ENCODE measurements at places on chromosomes 7 and 10.
A peak's percentile ranks its signal among the peaks of the same experiment; 100 is the strongest.

- DNase-seq, result peak; percentile 57
Measured at GRCh38 chr7:95687759-95688343, 84.5 kb upstream of the DYNC1I1 start.

GRCh38 chr7:11203683-11204082 is 230.0 kb downstream of the PHF14 start:
- DNase-seq, result no peak

DNA sequence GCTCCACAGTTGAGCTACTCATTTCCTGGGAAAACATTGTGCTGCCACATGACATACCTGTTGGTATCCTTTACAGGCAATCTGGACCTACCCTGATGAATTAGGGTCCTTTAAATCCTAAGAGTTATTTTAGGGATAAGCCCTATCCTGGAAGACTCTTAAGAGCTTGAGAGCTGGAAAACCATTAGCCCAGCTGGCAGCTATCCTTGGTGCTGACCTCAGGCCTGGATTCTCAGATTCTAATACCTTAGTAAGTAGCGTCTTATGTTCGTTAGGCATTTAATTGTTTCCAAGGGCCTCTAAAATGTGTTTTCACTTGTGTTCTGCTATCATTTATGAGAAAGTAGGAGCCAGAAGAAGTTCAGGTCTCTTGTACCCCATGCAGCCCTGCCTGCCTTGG is 93.0 kb upstream of the SORCS3 start:
- peak; percentile 71 for DNase-seq

DNA sequence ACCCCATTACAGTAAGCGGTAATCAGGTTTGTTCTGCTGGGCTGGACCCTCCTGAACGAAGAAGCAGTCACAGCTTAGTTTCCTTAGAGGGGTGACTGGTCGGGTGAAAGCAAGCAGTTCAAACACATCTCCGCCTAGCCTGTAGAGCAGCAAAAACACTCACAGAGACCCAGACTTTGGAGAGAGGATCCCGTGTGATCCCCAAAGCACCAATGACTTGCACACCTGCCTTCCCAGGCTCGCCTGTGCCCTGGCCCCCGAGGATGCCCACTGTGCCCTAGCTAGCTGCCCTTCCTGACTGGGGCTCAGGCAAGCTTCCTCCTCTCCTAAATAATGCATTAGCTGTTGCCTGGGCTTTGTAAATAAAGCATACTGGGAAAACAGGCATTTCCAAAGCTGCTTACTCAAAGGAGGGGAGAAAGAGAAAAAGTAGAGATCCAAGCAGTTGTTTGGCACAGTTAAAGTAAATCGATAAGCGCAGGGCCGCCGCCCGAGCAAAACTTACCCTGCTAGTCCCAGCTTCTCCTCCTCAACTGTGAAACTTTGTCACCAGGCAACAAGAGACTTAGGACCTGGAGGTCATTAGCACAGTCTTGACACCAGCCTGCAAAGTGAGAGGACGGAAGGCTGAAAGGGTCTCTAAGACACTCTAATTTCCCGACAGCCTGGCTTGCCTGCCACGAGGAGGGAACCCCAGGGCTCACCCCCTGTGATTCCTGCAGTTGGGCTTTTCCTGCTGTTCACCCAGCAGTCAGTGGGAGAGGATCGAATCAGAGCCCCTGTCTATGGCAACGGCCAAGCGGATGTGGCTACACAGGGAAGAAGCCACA is 4.8 kb downstream of the LRRC18 start:
- DNase-seq, result peak; percentile 15

DNA sequence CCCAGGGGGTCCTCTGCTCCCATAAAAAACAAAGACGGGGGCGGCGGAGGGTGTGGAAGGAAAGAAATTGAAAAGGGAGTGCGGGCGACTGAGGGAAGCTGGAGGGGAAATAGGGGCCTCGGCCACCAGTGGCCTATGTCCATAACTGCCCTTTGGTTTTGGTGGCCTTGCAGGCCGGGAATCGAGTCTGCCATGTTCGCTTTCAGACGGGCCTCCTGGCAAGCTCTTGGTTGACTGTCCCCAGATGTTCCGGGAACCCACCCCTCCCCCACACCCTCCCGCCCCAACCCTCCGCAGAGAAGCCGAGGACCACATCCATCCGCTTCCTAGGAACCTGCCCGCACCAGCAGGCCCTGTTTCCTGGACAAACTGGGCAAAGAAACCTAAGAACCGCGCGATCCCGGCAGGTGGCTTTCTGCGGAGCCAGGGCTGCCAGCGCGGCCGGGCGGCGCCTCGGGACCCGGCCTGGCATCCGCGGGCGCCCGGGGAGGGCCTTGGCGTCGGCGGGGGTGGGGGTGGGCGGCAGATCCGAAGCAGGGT is 20.0 kb upstream of the GATA3 start:
- DNase-seq, result peak; percentile 39

- no peak for DNase-seq
Measured at GRCh38 chr10:96714031-96714590, 6.2 kb downstream of the PIK3AP1 start.

DNA sequence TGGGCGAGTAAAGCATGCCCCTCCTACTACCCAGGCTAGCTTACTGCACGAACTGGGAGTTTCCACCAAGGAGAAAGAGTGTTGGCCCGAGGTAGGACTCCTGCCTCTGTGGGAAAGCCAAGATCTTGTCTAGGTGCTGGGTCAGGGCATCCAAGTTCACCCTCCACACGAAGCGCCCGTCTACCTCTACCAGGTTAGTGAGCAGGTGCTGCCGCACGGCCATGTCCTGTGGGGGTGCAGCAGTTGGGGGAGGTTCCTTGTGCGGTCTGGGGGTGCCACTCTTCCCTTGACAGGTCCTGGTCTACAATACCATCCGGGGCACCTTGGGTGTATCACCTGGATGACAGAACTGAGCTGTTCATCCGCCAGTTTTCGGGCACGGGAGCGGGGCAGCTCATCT is 1.7 kb downstream of the ABHD11 start:
- no peak for DNase-seq

DNA sequence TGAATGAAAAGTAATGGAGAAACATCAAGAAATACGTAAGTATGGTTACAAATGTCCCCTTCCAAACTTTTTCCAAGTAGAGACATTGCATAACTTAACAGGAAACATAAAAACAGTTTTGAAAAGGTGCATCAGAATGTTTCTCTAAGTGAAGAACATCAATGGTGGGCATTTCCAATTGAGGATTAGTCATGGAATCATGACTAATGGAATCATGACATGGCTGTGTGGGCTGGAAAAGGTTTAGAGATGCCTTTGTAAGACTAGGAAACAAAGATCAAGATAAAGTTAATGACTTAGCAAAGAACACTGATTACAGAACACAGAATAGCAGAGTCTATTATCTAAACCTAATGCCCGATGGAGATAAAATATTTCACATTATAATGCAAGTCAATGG is 272.0 kb downstream of the HPSE2 start:
- DNase-seq, result no peak

- peak; percentile 55 for DNase-seq
Measured at GRCh38 chr7:1458683-1459511, at the start of gene MICALL2. MICALL2 (minus strand) TSS chr7:1459470; CDS start chr7:1459326, 144 bp downstream.

DNA sequence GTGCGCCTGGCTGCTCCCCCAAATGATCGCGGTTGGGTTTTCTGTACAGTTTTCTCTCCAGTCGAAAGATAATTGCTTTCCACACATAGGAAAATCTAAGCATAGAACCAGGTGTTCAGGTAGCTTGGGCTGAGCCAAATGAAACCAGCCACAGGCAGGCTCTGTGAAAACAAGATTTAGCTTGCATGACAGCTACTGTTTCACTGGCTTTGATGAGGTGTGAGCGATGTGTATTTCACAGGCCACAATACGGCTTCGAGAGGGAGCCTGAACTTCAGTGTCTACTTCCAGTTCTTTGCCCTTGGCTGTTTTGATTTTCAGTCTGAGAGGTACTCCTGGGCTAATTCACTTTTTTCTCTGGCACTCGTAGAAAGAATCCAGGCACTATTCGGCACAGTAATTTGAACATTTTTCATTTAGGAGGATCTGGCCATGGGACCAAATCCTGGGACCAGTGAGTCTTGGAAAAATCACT is 110.5 kb downstream of the JCAD start:
- DNase-seq, result no peak

- no peak for DNase-seq
Measured at GRCh38 chr7:32916006-32916405, 24.4 kb upstream of the KBTBD2 start.

- no peak for DNase-seq
Measured at GRCh38 chr7:18336626-18337025, 158.9 kb upstream of the HDAC9 start.

- DNase-seq, result no peak
Measured at GRCh38 chr10:78696791-78697395, 371.9 kb upstream of the ZMIZ1 start.

DNA sequence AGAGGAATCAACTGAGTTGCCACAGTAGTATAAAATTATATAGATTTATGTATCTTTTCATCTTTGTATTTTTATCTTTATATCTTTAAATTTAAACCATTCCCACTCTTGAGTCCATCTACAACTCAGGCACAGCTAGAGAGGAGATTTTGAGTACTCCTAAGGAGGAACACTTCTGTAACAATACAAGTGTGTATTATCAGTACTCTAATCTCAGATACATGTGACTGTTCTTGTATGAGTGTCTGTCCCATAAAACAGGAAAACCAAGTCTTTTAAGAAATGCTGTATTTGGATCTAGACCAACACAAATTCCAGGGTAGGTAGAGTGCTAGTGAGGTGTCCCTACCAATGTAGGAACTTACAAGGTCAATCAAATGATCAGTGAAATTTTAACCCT is 1428.0 kb upstream of the LRRTM3 start:
- no peak for DNase-seq

- DNase-seq, result no peak
Measured at GRCh38 chr7:100434297-100435144, 1.8 kb downstream of the PPP1R35 start.

DNA sequence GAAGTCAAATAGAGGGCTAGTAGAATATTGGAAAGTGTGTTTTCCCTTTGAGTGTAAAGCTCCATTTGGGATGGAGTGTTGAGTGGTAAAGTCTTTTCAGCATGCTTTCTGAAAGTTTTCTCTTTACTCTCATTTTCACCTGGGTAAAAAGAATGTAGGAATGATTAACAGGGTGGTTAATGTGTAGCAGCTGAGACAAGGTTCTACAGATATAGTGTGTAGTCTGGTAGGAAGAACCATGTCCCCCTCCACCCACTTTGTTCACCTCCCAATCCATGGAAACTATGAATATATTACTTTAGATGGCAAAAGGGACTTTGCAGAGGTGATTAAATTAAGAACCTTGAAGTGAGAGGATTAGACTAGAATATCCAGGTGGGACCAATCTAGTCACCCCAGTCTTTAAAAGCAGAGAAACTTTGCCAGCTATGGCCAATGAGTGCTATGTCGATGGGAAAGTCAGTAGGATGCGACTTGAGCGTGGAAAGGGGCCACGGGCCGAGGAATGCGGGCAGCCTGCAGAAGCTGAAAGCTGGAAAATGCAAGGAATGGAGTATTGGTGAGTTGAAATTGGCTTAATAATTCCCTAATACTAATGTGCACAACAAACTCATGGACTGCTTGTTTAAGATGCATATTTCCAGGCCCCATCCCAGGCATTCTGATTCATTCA is 166.3 kb upstream of the AHR start:
- no peak for DNase-seq

DNA sequence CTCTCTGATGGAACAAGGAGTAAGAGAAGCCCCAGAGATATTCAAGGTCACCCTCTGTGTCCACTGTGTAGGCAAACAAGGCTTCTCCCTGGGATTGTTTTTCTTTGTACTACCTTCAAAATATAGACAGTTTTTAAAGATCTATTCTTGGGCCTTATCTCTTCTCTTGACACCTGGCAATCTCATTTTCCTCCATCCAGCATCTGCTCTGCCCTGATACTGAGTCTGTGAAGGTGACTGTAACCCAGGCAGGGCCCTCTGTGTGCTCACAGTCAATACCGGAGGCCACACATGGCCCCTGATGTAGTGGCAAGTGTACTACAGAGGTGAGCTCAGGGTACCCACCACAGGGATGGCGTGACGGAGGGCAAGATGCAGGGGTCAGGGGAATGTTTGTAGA is 221.1 kb downstream of the SNX10 start:
- DNase-seq, result no peak

GRCh38 chr10:123884351-123884906 is 7.2 kb downstream of the CPXM2 start:
- no peak for DNase-seq

DNA sequence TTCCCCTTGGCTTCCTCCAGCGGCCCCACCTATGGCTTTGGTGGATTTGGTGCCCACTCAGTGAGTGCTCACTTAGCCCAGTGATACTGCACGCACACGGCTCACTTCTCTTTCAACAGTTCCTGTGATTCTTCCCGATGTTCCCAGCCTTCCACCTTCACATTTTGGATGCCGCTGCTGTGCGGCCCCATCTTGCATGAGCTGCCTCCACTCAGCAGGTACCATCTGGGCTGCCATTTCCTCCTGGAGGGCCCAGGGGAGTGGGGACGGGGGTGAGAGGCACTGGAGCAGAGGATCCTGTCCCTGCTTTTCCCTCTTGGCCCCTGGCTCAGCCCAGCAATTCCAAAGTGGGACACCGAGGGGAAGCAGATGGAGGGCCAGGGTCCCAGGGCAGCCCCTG is 323.3 kb upstream of the ZNF32 start:
- DNase-seq, result no peak

DNA sequence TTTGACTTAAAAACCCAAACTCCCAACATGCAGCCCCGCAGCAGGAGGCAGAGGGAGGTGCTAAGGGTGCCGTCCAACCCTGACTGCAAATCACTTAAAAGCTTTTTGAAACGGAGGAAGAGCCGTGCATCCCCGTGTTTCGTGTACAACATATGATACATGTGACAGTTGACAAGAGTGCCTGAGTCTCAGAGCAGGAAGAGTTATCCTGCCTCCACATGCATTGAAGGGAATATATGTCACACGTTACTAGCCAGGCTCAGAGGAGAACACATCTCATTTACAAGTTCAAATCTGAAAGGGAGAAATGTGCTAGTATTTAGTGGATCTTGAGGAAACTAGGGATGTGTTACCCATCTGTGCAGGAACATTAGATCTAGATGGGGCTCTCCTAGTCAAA is 69.9 kb downstream of the SDK1 start:
- DNase-seq, result no peak

DNA sequence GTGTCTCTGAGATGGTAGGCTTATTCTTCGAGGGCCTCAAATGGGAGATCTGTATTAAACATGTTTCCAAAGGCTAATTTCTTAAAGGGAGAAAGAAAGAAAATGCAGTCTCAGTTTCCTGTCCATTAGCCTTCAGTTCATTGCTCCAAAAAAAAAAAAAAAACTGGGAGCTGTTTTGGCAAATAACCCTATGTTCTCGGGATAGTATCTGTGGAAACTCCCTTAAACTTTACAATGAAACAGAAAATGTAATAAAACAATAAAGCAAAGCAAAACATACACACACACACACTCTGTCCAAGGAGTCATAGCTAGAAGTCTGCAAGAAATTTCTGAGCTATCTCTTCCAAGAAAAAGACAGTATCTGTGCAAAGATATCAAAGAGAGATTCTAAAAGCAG is 172.5 kb upstream of the CELF2 start:
- no peak for DNase-seq

GRCh38 chr10:26612151-26612915 is 85.2 kb upstream of the PDSS1 start:
- no peak for DNase-seq

- no peak for DNase-seq
Measured at GRCh38 chr7:47386273-47386835, 195.6 kb downstream of the TNS3 start.

Data from neural progenitor cell (in vitro differentiated cells).